ENCODE measurements at places on chromosomes 7 and 10. TPM values are rescaled to one million over a fixed set of nuclear protein-coding genes. Genes with fewer than 3 reads are reported as not detected.

PAPOLB gene
- 1.5 TPM for total RNA-seq

TMEM236 gene
- 0.44 TPM for total RNA-seq

ANKRD61 gene
- total RNA-seq: not detected

LBX1 gene
- total RNA-seq: not detected

MBL2 gene
- total RNA-seq: not detected

NPSR1 gene
- 0.99 TPM for total RNA-seq

GIMAP7 gene
- 4.1 TPM for total RNA-seq
